ENCODE measurements at places on chromosomes 2 and 18. TPM values are rescaled to one million over a fixed set of nuclear protein-coding genes. Genes with fewer than 3 reads are reported as not detected.

IGFBP5 gene
- total RNA-seq: 10.0 TPM

DNA sequence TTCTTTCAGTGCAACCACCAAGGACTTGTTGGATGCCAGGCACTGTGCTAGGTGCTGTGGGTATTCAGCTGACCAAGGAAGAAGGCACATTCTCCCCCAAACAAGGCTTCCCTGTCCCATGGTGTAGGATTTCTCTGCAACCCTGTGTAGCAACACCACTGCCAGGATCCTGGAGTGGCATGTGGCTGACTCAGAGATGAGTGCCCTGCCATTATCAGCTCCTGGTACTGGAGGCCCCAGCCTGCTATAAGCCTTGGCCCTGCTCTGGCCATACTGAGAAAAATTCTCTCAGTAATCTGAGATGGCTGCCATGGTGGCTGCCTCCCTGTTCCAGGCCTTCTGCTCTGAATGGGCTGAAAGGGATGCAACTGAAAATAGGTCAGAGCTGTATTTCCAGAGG is 4.3 kb downstream of the SMYD5 start:
- H3K4me3 ChIP-seq: no peak overlapping the region
- H3K36me3 ChIP-seq: peaks cover 21% of the 10 kb centered on the region
- no peak for DNase-seq
- H3K27ac ChIP-seq: no peak overlapping the region

DNA sequence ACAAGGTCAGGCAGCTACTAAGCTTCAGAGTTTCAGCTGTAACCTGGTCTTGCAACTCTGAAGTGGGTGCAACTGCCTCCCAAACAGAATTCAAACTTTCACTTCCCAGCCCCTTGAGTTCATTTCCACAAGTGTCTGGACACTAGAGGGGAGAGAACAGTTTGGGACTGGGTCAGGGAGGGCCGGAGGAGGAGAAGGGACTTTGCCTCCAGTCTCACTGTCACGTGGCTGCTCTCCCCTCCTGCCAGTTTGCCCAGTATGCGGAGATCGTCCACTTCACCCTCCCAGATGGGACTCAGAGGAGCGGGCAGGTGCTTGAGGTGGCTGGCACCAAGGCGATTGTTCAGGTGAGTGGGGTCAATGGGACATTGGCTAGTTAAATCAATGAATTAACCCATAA is 20.6 kb upstream of the ANKRD53 start:
- no peaks in the 10 kb centered on the region for H3K27me3 ChIP-seq
- DNase-seq: no peak
- no peak overlapping the region for H3K27ac ChIP-seq

CDK15 gene
- not detected for total RNA-seq

HOXD11 gene
- not detected for total RNA-seq

Measured in PC-9 (cell line).